Stimulated activated CD8-positive, alpha-beta memory T cell treated with anti-CD3 and anti-CD28 coated beads, Interleukin-15, amount 100 ng/mL, for 4 hours (primary cell): ENCODE measurements at places on chromosomes 1 and 21.

- DNase-seq, result no peak
Measured at GRCh38 chr1:95259245-95259644, 25.2 kb downstream of the RWDD3 start.

DNA sequence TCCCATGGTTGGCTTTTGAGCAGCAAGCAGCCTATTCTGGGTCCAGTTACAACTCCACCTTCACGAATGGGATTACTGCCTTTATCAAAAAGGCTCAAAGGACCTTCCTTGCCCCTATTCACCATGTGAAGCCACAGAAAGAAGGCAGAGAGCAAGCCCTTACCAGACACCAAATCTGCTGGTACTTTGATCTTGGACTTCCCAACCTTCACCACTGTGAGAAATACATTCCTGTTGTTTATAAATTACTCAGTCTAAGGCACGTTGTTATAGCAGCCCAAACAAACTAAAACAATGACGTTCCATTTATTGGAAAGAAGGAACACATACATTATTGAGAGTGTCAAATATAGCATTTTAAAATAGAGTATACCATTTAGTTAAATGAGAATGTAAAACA lies 1557.9 kb downstream of the PLA2G4A start:
- no peak for DNase-seq

GRCh38 chr1:198858033-198858432 lies 219.2 kb downstream of the PTPRC start:
- DNase-seq, result no peak

DNA sequence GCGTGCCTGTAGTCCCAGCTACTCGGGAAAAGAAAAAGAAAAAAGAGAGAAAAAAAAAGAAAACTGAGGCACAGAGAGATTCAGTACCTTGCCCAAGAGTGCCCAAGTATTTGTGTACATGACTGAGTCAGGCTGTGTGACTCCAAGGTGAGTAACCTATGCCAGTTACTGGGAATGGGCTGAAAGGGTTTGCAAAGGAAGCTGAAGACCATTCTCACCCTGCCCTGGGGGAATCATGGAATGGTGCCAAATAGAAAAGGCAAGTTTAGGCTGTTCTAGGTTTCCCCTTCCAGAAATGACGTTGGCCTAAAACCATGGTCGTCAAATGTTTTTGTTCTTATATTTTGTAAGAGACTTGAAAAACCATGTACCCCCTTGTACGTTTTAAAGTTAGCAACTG lies 37.9 kb upstream of the LRIG2 start:
- no peak for DNase-seq

DNA sequence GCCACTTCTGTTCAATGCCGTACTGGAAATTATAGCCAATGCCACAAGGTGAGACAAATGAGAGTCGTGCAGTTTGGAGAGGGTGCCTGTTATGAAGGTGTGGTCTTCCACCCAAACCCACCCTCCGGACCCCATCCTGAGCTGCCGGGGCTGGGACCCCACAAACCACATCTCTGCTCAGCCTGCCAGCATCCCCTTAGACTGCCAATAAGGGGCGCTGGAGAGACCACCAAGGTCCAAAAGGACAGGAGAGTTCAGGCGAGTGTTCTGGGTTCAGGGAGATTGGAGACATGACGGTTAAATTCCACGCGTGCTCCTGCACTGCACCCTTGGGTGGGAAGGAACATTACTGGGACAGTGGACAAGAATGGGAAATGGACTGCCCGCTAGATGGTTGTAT lies 48.7 kb upstream of the COL18A1 start:
- DNase-seq, result no peak

GRCh38 chr21:20258542-20258941 lies 739.7 kb upstream of the NCAM2 start:
- no peak for DNase-seq

DNA sequence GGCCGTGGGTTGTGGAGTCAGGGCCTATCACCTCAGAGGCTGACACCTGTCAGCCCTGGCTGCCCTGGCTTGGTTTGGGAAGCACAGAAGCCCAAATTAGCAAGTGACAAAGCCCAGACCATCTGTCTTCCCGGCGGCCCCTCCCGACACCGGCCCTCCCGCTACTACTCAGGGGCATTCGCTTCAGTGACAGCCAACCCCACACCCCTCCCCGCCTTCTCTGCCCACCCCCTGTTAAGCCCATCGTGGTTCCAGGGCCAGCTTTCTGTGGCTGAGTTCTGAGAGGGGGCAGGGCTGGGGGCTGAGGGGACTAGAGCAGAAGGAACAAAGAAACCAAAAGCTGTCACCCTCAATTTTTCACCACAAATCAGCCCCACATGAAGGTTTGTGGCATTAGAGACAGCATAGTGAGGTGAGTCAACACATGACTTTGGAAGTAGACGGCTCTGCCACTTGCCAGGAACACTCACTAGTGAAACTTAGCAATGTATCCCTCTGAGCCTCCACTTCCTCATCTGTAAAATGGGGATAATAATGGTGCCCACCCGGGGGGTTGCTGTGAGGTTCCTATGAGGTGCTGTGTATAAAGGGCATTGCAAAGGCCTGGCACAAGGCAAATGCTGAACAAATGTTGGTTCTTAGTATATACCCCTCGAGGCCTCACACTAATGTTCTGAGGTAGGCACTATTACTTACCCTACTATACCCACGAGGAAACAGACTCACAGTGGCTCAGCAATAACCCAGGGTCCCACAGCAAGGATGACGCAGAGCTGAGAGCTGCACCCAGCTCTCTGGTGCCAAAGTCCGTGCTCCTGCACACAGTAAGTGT lies 5.2 kb upstream of the TNNI1 start:
- DNase-seq, result no peak

DNA sequence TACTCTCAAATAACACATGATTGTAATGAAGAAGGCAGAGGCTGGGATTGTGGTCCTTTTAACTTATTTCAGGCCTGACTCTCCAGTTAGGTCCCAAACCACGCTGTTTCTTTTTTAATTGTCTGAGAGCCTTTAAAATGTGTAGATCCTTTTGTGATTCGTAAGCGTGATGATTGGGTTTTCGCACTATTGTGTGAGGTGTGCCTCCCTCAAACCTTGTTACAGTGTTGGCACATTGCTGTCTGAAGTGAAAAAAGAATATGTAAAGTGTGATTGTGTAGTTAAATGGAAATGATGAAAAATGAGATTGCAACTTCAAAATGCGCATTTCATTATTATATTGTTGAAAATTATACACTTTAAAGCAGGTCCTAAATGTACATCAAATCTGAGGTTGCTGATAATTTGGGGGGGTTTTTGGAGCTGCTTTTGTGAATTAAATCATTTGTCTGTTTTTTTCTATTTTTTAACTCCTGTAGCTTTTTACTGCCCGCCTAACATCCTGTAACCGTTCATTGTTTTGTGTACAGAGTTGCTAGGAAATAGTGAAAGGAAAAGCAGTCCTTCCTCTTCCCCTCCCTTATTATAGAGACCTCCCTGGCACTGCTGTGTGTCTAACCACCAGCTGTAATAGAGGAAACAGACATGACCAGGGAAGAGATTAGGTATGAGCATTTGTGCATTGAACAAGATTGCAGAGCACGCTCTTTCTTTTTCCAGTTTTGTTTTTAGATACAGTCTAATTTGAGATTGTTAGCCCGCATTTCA lies 43.3 kb downstream of the IARS2 start:
- DNase-seq, result no peak

DNA sequence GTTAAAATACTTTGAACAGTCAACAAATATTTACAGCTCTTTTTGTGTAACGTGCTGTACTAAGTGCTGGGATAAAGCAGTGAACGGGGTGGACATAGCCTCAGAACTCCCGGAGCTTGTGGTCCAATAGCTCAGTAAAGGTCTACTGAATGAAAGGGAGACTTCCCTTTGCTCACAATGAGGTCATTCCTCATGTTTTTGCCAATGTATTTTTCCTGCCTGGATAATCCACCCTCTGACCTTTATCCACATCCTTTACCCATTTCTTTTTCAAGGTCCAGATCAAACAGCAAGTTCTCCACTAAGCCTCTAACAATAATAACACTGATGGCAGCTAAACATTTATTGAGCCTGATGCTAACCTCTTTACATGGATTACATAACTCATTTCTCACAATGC lies 55.9 kb downstream of the LEPR start:
- DNase-seq, result no peak

GRCh38 chr1:7534061-7534825 lies 236.9 kb upstream of the VAMP3 start:
- no peak for DNase-seq

- no peak for DNase-seq
Measured at GRCh38 chr1:47431534-47431933, 6.3 kb upstream of the FOXD2 start.

DNA sequence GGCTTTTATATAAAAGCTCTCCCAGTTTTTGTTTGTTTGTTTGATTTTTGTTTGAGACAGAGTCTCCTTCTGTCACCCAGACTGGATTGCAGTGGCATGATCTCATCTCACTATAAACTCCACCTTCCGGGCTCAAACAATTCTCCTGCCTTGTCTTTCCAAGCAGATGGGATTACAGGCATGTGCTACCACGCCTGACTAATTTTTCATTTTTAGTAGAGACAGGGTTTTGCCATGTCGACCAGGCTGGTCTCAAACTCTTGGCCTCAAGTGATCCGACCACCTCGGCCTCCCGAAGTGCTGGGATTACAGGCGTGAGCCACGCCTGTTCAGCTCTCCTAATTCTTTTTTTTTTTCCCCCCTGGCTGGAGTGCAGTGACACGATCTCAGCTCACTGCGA lies 4.4 kb downstream of the PCAT6 start:
- DNase-seq, result no peak

GRCh38 chr1:183137782-183138181 lies 48.3 kb upstream of the LAMC2 start:
- no peak for DNase-seq

GRCh38 chr1:191963286-191963685 lies 195.0 kb upstream of the RGS18 start:
- no peak for DNase-seq

GRCh38 chr21:45363921-45364467 lies 41.0 kb upstream of the COL18A1 start:
- no peak for DNase-seq

GRCh38 chr1:114218361-114219171 lies 64.9 kb upstream of the SYT6 start:
- DNase-seq, result no peak

- DNase-seq, result no peak
Measured at GRCh38 chr1:117015724-117016123, 14.2 kb downstream of the CD101 start.

- DNase-seq, result no peak
Measured at GRCh38 chr21:18403735-18404450, at the start of gene TMPRSS15. TSS of gene TMPRSS15 (minus strand) at chr21:18403785. CDS start at chr21:18403622, 163 bp downstream.

- DNase-seq, result no peak
Measured at GRCh38 chr1:236185687-236186086, 43.3 kb downstream of the GPR137B start.

DNA sequence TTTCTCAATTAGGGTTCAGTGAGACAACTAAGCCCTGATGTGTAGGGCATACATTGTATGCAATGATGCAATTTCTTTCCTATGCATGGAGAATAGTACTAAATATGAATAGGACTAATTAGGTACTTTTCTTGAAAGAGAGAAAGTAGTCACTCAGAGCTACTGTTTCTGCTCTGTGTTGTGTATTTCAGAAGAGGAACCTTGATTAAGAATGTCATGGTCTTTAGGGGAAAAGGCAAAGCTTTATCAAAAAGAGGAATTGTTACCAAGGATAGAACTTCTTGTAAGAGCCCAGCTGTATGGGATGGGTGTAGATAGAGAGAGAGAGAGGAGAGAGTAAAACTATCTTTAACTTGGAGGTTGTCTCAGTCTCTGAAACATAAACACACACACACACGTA lies 49.1 kb downstream of the HLX start:
- DNase-seq, result no peak

- no peak for DNase-seq
Measured at GRCh38 chr1:77465139-77465538, 183.3 kb downstream of the AK5 start.

GRCh38 chr1:118984086-118984721 lies 3.9 kb downstream of the TBX15 start:
- no peak for DNase-seq

DNA sequence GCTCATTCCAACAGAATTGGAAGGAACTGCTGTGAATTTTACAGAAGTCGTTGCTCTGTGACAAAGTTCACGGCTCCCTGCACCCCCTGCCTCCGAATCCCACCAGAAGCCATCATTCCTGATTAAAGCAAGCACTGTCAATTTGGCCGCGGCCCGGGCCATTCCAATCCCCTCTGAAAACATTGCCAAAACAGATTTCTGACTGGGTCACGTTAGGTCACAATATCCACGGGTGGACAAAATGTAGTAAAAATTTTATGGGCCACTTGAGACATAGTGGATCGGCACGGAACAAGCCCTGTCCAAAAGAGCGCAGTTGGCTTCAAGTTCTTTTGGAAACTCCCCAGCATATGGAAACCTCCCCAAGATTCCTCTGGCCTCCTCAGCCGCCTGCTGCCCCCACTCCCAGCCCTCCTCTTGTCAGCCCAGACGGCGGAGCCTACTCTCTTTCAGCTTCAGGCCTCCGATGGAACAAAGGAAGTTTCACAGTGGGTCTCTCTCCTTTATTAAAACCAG lies 67.2 kb upstream of the IFNAR2 start:
- DNase-seq, result no peak

DNA sequence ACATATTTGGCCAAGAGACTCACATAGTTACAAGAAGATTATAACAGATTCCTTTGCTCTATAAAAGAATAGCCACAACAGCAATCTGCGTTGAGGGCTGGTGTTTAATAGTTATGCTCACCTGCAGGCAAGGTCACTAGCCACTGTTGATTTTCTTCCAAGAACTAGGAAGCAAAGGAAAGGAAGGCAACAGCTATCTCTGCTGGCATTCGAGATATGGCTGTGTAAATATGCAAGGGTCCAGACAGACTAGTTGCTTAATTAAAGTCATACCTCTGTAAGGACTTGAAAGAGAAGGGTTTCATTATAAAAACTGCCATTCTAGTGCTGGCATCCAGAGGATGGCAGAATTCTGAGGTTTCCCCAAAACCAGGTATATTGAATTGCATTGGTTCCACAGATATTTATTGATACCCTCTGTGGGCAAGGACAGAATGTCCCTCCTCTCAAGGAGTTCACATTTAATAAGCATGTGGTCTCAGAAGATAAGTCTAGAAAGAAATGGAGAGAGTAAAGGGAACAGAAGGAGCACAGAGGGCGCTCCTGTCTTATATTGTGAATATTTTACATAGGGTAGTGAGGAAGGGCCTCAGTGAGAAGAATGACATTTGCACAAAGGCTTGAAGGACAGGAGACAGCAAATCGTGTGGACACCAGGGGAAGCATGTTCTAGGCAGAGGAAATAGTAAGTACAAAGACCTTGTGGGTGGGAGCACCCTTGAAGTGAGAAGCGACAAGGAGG lies 23.6 kb upstream of the PLEKHA6 start:
- DNase-seq, result no peak

- DNase-seq, result no peak
Measured at GRCh38 chr1:220528679-220529501, 954 bp downstream of the MARK1 start.
